ENCODE measurements at places on chromosomes 2 and 18.

DNA sequence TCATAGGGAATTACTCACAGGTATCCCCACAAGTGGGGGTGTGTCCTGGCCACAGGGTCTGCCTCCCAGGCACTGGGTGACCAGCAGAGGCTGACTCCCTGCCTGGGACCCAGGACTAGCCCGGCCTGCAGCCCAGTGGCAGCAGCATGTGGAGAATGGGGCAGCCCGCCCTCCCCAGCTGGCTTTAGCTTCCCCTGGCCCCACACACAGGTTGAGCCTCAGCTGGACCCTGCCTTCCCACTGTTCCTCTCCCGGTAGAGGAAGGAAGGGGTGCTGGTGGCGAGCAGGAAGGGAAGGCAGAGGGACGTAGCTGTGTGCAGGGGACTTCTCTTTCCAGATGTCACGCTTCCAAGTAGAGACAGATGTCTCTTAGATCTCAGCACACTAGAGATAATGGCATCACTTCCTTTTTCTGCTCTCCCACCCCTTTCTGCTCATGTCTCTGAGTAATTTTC, 51.4 kb downstream of the EMILIN2 start:
- DNase-seq = peak; percentile 68

DNA sequence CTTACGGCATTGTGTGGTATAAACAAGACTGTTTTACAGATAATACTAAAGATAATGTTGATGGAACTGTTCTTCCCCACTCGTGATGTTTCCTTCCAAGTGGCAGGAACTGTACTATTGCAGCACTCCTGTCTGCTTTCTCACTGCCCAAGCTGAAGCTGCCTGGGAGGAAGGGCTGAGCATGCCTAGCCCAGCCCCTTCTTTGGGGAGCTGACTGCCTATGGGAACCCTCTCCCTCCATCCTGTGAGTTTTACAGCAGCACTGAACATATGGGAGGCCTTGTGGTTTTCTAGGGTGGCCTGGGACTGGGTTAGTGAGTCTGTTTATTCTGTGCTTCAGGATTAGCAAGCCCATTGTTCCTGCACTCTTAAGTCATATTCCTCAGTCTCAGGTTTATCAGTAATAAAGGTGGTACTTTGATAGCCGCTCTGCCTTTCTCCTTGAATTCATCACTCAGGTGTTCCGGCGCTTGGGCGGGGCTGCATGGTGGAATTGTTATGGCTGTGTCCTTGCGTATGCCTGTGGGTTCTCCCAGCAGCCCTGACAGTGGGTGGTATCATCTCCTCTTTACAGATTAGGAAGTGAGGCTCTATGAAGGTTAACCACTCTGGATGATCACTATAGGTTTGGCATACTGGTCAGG, 379.7 kb downstream of the PTPRM start:
- DNase-seq = peak; percentile 86

GRCh38 chr2:226478109-226478809, 321.4 kb downstream of the IRS1 start:
- DNase-seq = peak; percentile 97

GRCh38 chr2:234968631-234969305, 17.0 kb downstream of the SH3BP4 start:
- DNase-seq = peak; percentile 48

DNA sequence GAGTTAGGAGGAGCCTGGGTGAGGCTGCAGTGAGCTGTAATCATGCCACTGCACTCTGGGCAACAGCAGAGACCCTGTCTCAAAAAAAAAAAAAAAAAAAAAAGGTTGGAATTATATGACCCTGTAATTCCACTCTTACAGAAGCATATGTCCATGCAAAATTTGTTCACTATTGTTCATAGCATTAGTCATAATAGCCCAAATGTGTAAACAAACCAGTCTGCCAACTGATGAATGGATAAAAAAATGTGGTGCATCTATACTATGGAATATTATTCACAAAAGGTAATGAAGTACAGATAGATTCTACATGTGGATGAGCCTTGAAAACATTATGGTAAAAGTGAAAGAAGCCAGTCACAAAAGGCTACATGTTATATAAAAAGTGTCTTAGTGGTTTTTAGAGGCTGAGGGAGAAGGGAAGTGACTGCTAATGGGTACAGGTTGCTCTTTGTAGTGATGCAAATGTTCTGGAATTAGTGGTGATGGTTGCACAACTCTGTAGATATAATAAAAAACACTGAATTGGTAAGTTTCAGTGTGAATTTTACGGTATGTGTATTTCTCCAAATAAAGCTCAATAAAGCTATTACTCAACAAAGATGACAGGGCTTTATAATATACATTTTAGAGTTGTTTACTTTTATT, 9.4 kb downstream of the COA5 start:
- peak; percentile 41 for DNase-seq

GRCh38 chr2:207474863-207475485, 54.8 kb upstream of the CREB1 start:
- DNase-seq = peak; percentile 68

DNA sequence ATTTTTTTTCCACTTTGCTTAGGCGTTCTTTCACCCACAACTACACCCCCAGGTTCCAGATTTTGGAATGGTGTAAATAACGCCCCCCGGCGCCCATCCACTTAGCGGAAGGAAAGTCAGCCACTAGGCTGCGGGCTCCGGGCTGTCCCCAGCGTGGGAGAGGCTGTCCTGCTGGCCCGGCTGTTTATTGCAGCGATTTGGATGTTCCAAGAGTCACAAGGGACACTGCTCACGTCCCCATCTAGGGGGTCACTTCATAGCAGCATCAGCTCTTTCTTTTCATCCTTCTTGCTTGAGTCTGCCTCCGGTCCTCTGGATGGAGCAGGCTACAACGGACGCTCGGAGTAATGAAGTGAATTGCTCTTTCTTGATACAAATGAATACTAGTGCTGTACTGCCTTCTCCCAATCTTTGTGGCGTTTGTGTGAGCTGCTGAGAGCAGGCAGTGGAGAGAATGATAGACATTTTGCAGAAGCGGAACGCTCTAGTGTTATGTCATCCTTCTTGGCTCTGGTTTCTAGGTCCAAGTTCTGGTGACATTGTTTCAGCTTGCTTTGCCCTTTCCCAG, 50.7 kb upstream of the PAIP2B start:
- DNase-seq = peak; percentile 31

- no peak for DNase-seq
Measured at GRCh38 chr2:98347298-98348065, 1.2 kb downstream of the CNGA3 start.

DNA sequence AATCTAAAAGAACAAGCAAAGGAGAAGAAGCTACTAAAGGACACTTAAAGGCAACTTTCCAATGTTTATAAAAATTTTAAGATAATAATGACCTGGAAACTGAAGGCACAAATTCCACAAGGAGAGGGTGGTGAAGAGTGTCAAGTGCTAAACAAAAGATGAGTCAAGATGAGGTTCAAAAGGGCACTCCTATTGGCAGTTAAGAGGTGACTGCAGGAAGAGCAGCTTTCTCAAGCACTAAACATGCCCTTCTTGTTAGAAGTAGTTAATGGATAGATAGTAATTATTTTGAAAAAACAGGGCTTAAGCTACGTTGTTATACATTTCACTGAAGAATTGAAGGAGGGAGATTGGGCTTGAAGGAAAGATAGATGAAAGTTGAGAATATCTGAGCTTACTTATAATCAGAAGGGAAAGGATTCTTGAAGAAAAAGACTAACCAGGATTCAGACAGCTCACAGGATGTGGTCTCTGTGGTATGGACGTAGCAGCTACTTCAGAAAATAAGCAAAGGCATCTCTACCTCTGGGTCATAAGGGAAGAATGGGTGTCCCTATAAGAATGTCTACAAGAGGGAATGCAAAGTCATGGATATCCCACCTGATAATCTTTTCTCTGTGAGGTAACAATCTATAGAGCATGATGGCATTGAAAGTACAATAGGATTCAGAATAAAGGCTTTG, 454.7 kb upstream of the SLC39A10 start:
- peak; percentile 8 for DNase-seq

DNA sequence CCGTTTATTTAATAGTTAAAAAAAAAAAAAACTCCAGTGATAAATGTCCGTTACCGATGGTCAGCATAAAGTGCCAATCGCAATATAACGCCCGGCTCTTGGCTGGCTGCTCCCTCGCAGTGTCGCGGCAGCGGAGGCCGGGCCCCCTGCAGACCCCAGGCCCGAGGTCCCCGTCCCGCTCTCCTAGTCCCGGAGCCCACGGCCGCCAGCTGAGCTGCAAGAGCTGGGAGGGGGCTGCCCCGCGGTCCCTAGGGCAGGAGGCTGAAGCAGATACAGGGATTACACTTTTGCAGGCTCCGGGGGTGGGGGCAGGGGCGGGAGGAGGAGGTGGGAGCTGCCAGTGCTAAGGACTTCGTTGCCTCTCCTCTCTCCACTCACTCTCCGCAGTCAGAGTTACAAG, 6.9 kb downstream of the OSR1 start:
- no peak for DNase-seq

DNA sequence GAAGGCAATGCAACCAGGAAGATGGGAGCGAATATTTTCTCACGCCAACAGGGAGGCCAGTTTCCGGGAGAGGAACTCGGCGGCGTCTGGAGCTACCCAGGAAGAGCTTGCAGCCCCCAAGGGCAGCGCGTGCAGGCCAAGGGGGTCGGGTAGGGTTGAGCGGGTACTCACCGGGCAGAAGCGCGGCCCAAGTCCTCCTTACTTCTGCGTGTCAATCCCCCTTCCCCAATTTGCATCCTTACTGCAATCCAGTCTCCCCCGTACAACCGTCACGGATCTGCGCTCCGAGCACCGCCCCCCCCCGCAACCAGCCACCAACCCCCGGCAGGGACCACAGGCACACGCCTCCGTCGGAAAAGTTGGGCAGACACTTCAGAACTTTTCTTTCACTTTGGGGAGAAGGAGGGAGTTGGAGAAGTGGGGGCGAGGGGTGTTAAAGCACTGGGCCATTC, 1.3 kb downstream of the ATP8B1 start:
- peak; percentile 65 for DNase-seq

DNA sequence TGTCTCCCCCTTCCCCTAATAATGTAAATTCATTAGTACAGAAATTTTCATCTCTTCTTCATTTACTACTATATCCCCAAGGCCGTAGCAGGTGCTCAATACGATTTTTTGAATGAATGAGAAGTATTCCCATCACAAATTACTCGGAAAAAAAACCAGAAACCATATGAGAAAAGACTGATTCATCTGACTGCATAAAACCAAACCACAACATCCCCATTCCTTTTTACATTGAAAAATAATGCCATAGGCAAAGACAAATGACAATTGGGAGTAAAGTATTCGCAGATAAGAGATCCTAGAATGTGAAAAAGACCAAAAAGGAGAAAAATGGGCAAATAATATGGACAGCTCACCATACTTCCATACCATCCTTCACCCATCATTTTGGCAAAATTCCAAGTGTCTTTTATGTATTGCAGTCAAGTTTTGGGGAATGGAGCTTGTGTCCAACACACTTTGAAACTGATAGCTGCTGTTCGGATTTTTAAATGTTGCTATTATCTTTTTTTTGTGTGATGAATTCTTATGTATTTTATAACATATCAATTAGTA, 1.5 kb downstream of the ZC3H8 start:
- DNase-seq = peak; percentile 12

DNA sequence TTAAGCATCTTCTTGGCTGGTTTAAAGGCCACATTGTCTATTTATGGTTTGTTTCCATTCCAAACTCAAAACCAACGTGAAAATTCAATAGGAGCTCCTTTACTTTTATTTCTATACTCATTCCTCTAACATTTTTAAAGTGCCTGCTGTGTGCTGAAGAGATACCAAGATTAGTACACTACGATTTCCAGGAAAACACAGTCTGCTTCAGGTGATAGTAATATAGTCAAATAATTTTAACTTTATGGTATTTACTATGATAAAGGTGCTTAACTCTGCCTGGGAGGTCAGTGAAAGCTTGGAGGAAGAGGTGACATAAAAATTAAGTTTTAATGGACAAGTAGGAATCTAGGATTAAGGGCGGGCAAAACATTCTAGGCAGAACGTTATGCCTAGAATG, 121.4 kb downstream of the KIAA1328 start:
- DNase-seq = no peak

- DNase-seq = no peak
Measured at GRCh38 chr18:13625355-13625754, 101.0 kb downstream of the FAM210A start.

DNA sequence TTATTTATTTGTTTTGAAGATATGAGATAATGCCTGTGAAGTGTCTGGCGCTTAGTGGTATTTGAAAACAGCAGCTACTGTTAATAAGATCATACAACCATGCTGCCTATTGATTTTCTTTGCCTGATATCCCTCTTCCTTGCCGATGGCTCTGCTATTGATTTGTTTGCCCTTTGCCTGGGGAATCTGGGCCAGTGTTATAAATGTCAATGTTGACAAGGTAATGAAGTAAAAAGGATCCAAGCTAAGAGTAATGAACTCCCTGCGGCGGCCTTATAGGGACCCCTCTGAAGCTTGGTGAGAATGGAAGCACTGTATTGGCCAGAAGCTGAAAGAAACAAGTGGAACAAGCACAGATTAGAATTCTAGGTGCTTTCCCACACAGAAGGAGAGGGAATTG, 854.6 kb downstream of the CNTNAP5 start:
- no peak for DNase-seq

GRCh38 chr2:208415255-208415654, 8.7 kb downstream of the PTH2R start:
- no peak for DNase-seq

DNA sequence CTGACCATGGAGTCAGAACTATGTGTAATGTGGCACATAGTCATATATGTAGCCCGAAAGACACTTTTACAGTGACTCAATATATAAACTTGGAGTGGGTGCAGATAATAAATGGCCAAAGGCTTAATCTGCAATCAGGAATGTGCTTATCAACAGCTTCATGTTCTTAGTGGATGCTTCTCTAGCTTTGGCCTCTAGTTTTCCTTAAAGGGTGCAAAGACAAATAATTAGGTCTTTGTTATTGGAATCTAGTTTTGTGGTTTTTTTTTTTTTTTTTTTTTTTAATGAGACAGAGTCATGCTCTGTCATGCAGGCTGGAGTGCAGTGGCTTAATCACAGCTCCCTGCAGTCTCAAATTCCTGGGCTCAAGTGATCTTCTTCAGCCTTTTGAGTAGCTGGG, 625.6 kb downstream of the EPHA4 start:
- peak; percentile 76 for DNase-seq

DNA sequence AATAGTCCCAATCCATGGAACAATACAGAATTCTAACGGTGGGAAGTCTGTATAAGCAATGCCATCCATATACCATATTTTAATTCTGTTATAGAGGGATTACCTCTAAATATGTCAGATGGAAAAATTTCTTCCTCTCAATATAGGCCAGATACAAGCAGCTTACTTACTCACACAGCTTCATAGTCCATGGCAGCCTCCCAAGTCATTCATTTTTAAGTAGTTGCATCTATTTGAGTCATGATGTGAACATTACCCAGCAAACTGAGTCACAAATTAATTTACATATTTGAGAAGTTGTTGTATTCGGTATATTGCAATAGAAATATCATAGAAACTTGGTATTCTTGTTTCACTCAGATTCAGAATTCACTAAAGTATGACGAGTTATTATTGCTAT, 20.3 kb downstream of the TBR1 start:
- peak; percentile 64 for DNase-seq
